ENCODE measurements at places on chromosomes 5 and 9. TPM values are rescaled to one million over a fixed set of nuclear protein-coding genes. Genes with fewer than 3 reads are reported as not detected.

The DMRT3 gene
- total RNA-seq = 0.16 TPM

The COL23A1 gene
- 0.16 TPM for total RNA-seq

GRCh38 chr9:134399435-134400056 is 73.3 kb downstream of the RXRA start:
- DNase-seq = no peak

DNA sequence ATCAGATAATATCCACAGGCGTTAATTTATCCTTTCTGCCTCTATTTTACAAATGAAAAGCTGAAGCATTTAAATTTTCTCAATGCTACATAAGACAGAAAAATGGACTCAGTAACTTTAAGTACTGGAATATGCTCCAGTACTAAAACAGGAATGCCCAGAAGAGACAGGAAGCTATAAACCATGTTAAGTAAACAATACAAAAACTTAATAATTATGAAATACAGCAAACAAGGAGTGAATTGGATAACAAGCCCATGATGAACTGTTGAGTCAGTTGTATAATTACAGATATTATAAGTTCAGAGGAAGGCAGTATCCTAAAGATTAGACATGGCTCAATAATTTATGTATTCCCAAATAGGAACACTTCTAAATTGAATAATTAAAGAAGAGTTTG is 148.5 kb downstream of the CHSY3 start:
- no peak for DNase-seq

- DNase-seq = no peak
Measured at GRCh38 chr9:132591751-132592314, 9.4 kb downstream of the BARHL1 start.

DNA sequence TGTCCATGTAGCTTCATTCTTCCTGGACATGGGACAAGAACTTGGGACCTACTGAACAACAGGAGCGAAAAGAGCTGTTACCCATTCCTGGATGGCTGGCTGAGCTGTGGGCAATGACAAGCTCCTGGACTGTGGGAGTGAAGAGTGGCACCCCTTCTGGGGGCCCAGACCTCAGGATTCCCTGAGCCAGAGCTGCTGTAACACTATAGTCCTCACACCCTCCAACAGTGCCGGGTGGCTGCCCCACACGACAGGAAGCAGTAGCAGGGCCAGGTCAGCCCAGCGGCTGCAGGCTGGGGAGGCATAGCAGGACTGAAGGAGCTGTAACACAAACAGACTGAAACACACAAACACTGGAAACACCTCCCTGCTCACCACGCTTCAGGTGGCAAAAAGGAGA is 169.7 kb upstream of the IRX2 start:
- no peak for DNase-seq

DNA sequence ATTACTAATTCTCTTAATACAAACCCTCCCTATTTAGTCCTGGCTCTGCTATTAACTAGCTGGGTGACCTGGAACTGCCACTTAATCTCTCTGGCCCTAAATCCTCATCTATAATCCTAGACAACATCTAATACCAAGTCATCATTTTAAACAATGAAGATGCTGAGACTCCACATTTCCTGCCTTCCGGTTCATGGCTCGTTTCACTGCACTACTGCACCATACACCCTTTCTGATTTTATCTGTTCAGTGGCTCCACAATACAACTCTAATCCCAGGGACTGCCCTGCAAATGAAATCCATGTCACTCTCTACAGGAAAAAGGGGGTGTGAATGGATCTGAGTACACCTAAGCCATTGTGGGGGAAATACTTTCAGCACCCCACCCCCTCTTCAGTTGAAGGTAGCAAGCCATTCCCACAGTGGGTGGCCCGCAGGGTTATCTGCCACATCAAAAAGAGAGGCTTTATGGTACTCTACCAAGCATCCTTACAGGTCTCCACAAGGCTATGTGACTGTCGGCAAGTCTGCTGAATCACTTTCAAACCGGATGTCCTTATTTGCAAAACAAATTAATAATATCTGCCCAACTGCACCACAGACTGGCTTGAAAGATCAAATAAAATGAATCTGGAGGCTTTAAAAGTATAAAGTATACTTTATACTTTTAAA is 89.5 kb downstream of the EPB41L4A start:
- DNase-seq = no peak

DNA sequence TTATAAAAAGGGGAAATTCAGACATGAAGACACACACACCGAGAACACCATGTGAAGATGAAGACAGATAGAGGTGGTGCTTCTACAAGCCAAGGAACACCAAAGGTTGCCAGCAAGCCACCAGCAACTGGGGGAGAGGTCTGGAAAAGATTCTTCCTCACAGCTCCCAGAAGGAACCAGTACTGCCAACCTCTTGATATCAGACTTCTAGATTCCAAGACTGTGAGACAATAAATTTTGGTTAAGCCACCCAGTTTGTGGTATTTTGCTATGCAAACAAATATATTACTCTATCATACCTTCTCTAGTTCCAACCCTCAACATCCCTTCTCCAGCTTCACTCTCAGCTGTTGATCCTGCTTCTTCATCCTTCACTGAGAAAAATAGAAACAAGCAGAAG is 451.1 kb downstream of the EBF1 start:
- no peak for DNase-seq

DNA sequence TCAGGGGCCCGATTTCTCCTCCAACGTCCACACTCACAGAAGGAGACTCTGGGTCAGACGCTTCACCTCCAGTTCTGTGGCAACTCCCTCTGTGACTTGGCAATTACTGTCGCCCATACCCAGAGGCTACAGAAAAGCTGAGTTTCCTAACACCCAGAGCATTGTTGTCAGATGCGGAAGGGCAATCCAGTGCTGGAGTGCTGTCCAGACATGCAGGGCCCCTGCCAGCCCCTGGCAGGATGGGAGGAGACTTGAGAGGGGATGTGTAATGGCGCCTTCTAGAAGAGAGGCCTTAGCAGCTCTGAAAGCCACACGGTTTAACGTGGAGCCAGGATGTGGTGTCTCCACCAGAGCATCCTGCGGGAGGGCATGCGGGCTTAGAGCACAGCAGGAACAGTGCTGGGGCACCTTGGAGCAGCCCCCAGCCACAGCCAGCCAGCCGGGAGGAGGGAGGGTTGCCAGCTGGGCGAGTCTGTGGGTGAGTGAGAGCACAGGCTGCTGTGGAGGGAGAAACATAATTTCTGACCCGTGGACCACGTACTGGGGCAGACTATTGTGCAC is 139.4 kb upstream of the IRX1 start:
- no peak for DNase-seq
